ENCODE measurements at places on chromosomes 11 and 22. TPM values are rescaled to one million over a fixed set of nuclear protein-coding genes. Genes with fewer than 3 reads are reported as not detected.

TRIM49C gene
- total RNA-seq = not detected

SPTBN2 gene
- total RNA-seq = 3.3 TPM

RIC3 gene
- 22.5 TPM for total RNA-seq

MUC5B gene
- not detected for total RNA-seq

LRP4 gene
- total RNA-seq = 22.7 TPM

DGAT2 gene
- 22.5 TPM for total RNA-seq

THY1 gene
- total RNA-seq = 7.1 TPM

PHOX2A gene
- total RNA-seq = not detected

RNASEH2C gene
- total RNA-seq = 51.0 TPM

GAL3ST1 gene
- total RNA-seq = not detected

DKK3 gene
- total RNA-seq = 26.9 TPM

GRCh38 chr11:64614917-64615316, 23.9 kb downstream of the SLC22A12 start:
- no peak overlapping the region for H3K4me3 ChIP-seq
- no peaks in the 10 kb centered on the region for H3K36me3 ChIP-seq
- DNase-seq = no peak
- no peaks in the 10 kb centered on the region for H3K27me3 ChIP-seq

DNA sequence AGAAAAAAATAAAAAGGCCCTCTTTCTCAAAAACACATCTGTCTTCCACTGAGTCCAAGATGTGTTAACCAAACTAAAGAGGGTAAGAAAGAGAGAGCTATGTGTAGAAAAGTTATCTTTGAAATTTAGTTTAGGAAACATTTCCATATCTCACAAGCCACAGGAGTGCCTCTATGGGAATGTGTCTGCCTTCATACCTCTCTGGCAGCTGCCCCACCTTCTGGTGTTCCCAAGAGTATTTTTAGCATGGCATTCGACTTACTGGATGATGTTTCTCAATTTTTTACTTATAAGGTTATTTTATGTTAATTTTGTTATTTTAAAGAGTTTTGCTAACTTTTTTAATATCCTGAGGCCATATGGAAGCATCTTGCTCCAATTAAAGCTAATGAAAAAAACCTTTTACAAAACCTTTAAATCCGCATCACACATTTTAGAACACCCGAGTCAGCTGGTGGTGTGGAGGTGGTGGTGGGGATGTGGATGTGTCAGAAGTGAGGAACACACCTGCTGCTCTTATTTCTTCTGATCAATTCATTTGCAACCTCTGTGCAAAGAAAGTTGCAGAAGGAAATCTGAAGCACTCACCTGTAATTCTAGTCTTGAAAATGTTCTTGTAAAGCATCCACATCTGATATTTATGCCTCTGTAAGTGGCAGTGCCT, 112.2 kb downstream of the NCAM1 start:
- H3K4me1 ChIP-seq = no peaks in the 10 kb centered on the region
- no peak overlapping the region for H3K4me3 ChIP-seq
- H3K27ac ChIP-seq = no peak overlapping the region
- H3K36me3 ChIP-seq = no peaks in the 10 kb centered on the region
- no peak for DNase-seq

- H3K27ac ChIP-seq = no peak overlapping the region
- peaks cover 8% of the 10 kb centered on the region for H3K27me3 ChIP-seq
- DNase-seq = no peak
- H3K4me1 ChIP-seq = no peaks in the 10 kb centered on the region
- H3K4me3 ChIP-seq = no peak overlapping the region
These were observed 223.6 kb downstream of the ADAMTS15 start for GRCh38 chr11:130671801-130672700.

DNA sequence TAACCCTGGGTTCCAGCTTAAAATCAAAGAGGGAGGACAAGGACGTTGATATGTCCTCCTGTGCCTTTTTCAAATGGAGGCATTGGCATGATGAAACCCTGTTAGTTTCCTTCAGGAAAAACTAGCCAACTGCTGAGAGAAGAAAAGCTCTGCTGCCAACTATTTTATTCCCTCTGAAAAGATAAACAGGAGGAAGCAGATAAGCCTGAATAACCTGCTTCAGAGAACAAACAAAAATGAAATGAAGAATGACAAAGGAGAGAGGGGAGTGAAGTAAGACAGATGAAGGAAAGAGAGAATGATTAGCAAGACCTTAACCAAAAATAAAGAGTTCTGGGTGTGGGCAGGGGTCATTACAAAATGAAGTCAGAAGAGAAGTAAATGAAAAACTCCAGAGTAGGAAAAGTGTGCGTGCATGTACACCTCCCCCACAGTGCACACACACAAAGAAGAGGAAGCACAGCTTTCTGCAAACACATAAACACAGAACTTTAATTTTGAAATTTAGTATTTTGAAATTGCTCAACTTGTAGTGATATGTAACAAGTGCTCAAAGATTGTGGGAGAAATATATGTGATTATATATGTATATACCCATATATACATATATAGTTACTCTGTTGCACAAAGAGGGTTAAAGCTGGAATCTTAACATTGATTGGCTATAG, 332.2 kb downstream of the LUZP2 start:
- no peaks in the 10 kb centered on the region for H3K36me3 ChIP-seq
- no peaks in the 10 kb centered on the region for H3K4me1 ChIP-seq
- no peaks in the 10 kb centered on the region for H3K27me3 ChIP-seq
- no peak overlapping the region for H3K4me3 ChIP-seq
- no peak overlapping the region for H3K27ac ChIP-seq

GRCh38 chr11:134471087-134471715, 59.2 kb upstream of the B3GAT1 start:
- H3K36me3 ChIP-seq = no peaks in the 10 kb centered on the region
- no peak overlapping the region for H3K27ac ChIP-seq
- H3K4me3 ChIP-seq = no peak overlapping the region
- no peak for DNase-seq
- H3K27me3 ChIP-seq = no peaks in the 10 kb centered on the region

- H3K4me1 ChIP-seq = peaks cover 100% of the 10 kb centered on the region
- H3K27me3 ChIP-seq = no peaks in the 10 kb centered on the region
- DNase-seq = no peak
- peaks cover 83% of the 10 kb centered on the region for H3K36me3 ChIP-seq
- H3K4me3 ChIP-seq = peak overlapping the region; percentile 30
- H3K27ac ChIP-seq = peak overlapping the region; percentile 71
These were observed 22.8 kb downstream of the MYH9 start for GRCh38 chr22:36365020-36365411.

- DNase-seq = no peak
- H3K27ac ChIP-seq = no peak overlapping the region
- H3K4me3 ChIP-seq = no peak overlapping the region
- H3K27me3 ChIP-seq = no peaks in the 10 kb centered on the region
- no peaks in the 10 kb centered on the region for H3K36me3 ChIP-seq
These were observed 44.3 kb downstream of the AASDHPPT start for GRCh38 chr11:106121570-106122320.

DNA sequence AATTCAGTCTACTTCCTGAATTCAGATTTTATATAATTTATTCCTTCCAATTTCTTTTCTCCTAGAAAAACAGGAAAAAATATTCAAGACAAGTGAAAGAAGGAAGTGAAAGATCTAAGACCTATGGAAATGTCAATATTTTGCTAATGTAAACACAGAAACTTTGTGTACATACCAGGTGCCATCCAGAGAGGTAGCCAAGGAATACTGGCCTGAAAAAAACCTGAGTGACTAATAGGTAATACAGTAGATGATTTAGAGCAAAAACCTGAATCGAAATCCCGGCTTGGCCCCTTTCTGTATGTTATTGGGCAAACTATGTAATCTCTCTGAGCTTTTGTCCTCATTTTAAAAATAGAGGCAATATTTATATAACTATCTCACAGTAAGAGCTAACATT, 59.2 kb upstream of the FSHB start:
- no peaks in the 10 kb centered on the region for H3K4me1 ChIP-seq
- no peaks in the 10 kb centered on the region for H3K36me3 ChIP-seq
- H3K27me3 ChIP-seq = no peaks in the 10 kb centered on the region
- no peak for DNase-seq
- H3K27ac ChIP-seq = no peak overlapping the region

DNA sequence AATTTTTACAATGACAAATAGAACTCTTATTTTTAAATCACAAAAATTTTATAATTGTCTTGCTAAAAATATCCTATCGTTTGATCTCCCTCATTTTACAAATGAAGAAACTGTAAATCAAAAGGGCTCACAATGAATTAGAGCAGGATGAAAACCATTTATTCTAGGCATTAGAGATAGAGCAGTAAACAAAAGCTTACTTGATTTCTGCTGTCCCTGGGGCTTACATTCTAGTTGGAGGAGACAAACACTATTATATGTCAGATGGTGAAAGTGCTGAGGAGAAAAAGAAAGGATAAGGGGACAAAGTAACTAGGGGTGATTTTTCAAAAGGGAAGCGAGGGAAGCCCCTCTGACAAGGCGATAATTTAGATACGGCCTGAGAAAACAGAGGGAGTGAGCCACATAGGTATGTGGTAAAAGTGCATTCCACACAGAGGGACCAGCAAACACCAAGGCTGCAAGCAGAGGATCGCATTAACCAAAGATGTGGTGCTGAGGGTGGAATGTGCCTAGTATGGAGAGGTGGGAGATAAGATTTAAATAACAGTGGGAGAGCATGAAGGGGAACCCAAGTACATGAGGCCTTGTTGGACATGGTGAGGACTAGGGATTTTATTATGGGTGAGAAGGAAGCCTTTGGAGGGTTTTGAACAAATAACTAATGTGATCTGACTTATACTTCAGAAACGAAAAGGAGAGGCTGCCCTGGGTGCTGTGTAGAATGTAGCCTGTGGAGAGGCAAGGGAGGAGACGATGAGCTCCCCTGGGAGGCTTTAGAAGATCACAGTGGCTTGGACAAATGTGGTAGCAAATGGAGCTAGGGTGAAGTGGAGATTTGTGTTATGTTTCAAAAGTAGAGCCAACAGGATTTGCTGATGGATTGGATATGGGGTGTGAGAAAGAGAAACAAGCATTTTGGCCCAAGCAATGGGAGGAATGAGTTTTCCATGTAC, 62.1 kb downstream of the PDHX start:
- H3K36me3 ChIP-seq = peaks cover 62% of the 10 kb centered on the region
- no peak overlapping the region for H3K27ac ChIP-seq
- H3K4me1 ChIP-seq = no peaks in the 10 kb centered on the region
- no peaks in the 10 kb centered on the region for H3K27me3 ChIP-seq
- no peak for DNase-seq

DNA sequence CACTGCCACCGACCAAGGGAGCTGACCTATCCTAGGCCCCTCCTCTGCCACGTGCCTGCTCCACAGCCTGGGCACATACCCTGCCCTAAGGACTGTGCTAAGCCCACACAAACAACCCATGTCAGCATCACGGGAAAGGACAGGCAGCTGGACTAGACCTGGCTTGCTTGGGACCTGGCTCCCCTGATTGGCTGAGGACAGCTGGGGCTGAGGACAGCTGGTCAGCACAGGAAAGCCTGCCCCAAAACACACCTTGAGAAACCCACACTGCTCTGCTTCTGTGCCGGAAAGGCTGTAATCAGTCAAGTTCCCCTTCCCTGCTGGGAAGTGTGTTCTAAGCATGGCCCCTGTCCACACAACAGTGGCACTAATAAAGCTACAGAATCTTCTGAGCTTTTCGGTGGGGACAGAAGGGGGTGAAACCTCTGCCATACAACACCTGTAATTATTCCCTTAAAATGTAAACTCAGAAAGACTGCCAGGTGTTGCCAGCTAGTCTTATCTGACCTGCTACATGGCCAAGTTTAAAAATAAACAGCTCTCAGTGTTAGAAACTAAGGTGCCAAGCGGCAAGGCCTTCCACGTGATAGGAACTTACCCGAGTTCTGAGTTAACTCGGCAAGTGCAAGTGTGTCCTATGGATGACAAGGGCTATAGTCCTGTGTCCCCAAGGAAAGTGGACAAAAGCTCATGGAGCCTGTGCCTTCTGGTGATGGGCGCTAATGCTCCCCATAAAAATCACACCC, 35.7 kb upstream of the ARFGAP3 start:
- peak overlapping the region; percentile 93 for H3K27ac ChIP-seq
- peaks cover 80% of the 10 kb centered on the region for H3K4me1 ChIP-seq
- H3K4me3 ChIP-seq = no peak overlapping the region
- peaks cover 48% of the 10 kb centered on the region for H3K36me3 ChIP-seq
- no peaks in the 10 kb centered on the region for H3K27me3 ChIP-seq
- DNase-seq = peak; percentile 90

- H3K4me1 ChIP-seq = peaks cover 84% of the 10 kb centered on the region
- no peak for DNase-seq
- no peaks in the 10 kb centered on the region for H3K36me3 ChIP-seq
- no peak overlapping the region for H3K27ac ChIP-seq
These were observed 10.1 kb upstream of the GAB2 start for GRCh38 chr11:78427615-78428265.

DNA sequence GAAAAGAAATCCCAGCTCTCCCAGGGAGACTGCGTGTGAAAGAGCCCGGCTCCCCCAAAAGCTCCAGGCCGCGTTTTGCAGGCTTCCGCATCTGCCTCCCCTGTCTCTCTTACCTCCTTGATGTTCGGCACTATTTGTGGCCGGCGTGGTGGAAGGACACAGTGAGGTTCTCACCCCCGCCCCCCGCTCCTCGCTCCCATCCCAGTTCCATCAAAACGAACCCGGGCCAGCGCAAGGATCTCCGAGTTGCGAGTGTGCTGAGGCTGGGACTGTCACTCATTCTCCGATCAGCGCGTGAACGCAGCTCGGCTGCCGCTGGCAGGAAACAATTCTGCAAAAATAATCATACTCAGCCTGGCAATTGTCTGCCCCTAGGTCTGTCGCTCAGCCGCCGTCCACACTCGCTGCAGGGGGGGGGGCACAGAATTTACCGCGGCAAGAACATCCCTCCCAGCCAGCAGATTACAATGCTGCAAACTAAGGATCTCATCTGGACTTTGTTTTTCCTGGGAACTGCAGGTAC, at the start of gene NCAM1:
Gene NCAM1, plus strand, starts transcription at position 275 of the 523 bp plus-strand sequence.
- peaks cover 3% of the 10 kb centered on the region for H3K4me1 ChIP-seq
- peak within 1 kb of the TSS; percentile 54 for H3K27ac ChIP-seq
- DNase-seq = peak; percentile 78
- peaks cover 5% of the 10 kb centered on the region for H3K27me3 ChIP-seq

- H3K36me3 ChIP-seq = no peaks in the 10 kb centered on the region
- no peak overlapping the region for H3K4me3 ChIP-seq
- no peak overlapping the region for H3K27ac ChIP-seq
- no peak for DNase-seq
- H3K4me1 ChIP-seq = peaks cover 78% of the 10 kb centered on the region
- no peaks in the 10 kb centered on the region for H3K27me3 ChIP-seq
These were observed 76.2 kb downstream of the ZBTB16 start for GRCh38 chr11:114135737-114136151.

- H3K4me3 ChIP-seq = no peak overlapping the region
- no peaks in the 10 kb centered on the region for H3K4me1 ChIP-seq
- no peak overlapping the region for H3K27ac ChIP-seq
- DNase-seq = no peak
These were observed 2.4 kb downstream of the FOXR1 start for GRCh38 chr11:118973985-118974384.

DNA sequence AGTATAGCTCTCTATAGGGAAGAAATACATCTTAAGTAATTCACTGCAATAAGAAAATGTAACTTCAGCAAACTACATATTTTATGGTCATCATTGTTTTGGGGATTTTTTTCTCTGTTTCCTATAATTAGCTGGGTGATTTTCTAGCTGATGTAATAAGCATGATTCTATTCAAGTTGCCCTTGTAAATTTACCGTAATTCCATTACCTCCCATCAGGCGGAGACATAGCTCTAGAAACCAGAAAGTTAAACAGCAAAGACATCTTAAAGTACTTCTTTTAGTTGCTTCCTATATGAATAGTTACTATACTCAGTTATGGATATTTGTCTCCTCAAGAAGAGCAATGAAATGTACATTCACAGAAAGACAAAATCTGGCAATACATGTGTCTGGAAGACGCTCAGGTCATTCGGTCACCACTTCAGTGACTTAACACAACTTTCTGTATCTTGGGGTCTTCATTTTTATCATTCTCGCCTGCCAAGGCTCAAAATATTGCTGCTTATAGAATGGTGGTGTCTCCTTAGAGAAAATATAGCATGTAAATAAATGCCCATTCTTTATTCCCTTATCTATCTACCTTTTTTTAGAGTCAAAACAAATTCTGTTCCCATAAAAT, 239.9 kb upstream of the ZC3H12C start:
- no peak overlapping the region for H3K27ac ChIP-seq
- H3K27me3 ChIP-seq = no peaks in the 10 kb centered on the region
- no peaks in the 10 kb centered on the region for H3K4me1 ChIP-seq

All from spleen (tissue), 13 donors.